ENCODE measurements at places on chromosomes 7 and 10.

GRCh38 chr10:74032900-74033655 lies 35.2 kb downstream of the VCL start:
- DNase-seq: no peak

- DNase-seq: no peak
Observed at GRCh38 chr7:30970074-30970473, 6.3 kb downstream of the GHRHR start.

GRCh38 chr10:71138166-71138830 lies 74.1 kb upstream of the UNC5B start:
- no peak for DNase-seq

DNA sequence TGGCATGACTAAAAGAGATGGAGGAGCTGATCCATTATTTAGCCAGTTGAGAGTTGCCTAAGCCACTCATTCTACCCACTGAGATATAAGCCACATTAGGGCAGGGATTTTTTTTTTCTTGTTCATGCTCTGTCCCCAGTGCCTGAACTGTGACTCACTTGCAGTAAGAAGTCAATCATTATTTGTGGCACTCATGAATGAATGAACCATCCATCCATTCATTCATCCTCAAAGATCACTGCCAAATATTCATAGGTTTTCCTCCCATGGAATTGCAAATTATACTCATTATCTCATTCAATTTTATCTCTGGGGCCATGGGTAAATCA lies 22.8 kb upstream of the ARID5B start:
- DNase-seq: no peak

DNA sequence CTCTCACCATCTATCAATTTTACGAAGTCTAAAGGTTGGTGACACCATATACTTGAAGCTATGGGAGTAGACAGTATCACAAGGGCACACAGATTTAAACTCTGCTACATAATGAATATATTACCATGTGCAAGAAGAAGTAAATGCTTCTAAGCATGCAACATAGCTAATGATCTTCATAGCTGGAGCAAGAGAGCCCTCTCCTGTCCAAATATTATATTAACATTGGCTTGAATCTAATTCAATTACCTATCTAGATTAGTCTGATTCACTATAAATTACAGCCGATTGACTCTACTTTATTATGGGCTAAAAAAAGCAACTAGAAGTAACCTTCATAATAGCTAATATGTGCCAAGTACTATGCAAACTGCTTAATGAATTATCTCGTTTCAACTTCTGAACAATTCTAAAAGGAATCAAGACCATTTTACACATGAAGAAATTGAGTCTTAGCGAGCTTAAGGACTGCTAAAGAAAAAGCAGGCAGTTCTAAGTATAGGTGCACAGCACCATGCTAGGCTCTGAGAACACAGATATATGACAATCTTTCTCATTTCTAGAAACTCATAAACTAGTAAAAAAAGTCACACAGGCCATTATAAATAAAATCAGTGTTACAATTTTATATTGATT lies 21.9 kb downstream of the FRA10AC1 start:
- no peak for DNase-seq

GRCh38 chr7:45342236-45342635 lies 184.6 kb downstream of the RAMP3 start:
- DNase-seq: no peak

GRCh38 chr10:76991621-76992020 lies 646.0 kb downstream of the KCNMA1 start:
- DNase-seq: no peak
